ENCODE measurements at places on chromosomes 2 and 18.

- DNase-seq, result no peak
Measured at GRCh38 chr2:187890690-187891089, 336.5 kb upstream of the TFPI start.

- DNase-seq, result no peak
Measured at GRCh38 chr18:13369756-13370510, 151.4 kb downstream of the LDLRAD4 start.

DNA sequence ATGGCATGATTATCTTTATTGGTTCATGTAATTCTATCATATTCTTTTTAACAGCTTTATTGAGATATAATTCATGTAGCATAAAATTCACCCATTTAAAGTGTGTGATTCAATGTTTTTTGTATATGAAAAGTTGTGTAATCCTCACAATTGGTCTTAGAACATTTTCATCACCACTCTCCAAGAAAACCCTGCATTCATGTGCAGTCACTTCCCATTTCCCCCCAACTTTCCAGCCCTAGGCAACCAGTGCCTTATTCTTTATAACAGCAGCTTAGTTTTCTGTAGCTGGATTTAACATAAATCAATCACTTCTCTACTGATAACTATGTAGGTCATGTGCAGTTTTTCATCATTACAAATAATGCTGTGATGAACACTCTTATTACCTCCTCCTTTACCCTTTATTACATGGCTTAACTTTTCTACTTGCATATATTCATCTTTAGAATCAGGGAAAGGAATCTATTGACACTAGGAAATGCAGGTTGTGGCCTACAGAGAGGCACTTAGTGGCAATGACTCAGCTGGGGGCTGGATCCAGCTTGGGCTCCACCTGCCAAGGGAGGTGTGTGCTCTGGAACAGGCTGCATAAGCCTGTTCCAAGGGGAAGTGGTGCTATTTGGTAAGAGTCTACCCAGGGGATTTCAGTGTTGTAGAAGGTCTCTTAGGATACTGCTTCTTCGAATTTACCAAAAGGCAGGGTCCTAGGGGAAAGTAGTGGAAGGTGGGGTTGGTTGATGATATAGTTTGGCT is 89.1 kb downstream of the ETAA1 start:
- no peak for DNase-seq

DNA sequence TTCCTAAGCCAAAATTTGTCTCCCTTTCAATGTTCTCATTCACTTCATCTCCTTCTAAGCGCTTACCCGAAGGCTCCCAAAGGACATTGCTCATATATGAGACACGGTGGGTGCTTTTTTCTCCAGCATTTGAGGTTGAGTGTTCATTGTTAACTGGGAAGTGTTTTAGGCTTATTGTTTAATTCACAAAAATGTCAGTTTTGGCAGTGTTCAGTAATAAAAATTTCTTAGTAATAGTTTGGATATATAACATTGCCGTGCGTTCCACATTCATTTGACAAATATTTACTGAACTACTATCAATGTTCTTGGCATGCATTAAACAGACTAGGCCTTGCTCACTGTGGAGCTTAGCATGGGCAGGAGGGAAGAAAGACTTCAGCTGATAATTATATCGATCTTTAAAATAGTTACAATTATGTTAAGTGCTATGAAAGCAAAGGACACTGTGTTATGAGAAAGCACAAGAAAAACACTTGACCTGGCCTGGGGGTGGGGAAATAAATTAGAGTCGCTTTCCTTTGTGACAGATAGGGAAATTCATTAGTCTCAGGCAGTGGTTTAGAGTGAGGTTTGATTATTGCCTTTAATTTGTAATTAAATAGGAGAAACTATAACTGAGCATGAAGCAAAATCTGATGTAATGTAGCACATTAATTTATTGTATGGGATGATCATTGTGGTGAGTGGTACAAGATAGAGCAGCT is 82.2 kb upstream of the DOCK10 start:
- DNase-seq, result no peak

DNA sequence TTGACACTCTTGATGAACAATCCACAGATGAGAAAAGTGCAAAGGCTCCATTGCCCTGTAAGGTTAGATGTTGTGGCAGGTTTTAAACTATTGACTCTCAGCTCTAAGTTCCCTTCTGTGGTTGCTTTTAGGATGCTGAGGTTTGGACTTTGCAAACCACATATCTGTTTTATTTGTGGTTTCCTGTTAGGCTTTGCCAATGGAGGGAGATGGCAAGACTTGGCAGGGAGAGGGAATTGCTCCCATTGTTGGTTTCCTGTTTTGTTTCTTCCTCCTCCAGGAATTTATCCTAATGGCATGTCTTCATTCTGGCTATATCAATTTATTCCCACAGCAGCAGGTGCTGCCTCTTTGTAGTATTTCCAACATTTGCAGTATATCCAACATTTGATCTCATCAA is 772.3 kb downstream of the LRRTM4 start:
- DNase-seq, result no peak

DNA sequence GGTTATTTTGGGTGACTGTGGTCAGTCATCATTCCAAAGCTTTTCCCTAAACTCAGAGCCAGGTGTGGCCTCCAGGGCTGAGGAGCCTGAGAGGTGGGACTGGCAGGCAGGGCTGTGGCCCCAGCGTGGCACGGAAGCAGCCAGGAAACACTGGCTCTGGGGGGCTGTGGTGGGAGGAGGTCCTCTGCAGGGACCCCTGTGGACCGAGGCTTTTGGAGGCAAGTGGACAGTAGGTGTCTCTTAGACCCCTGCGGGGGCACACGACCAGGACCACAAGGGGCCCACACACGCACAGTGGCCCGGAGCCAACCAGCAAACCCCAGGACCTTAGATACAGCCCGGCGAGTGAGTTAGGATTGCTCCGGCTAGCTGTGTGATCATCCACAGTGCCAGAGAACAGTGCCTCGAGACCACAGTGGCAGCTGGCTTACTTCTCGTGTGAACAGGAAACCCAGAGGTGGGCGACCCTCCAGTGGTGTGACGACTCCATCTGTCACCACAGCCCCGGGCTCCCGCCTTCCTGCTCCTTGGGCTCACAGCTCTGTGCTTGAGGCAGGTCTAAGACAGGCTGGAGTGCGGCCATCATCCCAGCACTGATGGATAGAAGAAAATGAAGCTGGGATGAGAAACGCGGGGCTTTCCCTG is 1.6 kb upstream of the RTP5 start:
- no peak for DNase-seq

GRCh38 chr2:151067658-151068369 is 193.8 kb downstream of the RBM43 start:
- DNase-seq, result no peak

GRCh38 chr2:151525821-151526373 is 116.2 kb downstream of the RIF1 start:
- DNase-seq, result no peak

GRCh38 chr2:187986390-187987105 is 305.1 kb upstream of the GULP1 start:
- no peak for DNase-seq

DNA sequence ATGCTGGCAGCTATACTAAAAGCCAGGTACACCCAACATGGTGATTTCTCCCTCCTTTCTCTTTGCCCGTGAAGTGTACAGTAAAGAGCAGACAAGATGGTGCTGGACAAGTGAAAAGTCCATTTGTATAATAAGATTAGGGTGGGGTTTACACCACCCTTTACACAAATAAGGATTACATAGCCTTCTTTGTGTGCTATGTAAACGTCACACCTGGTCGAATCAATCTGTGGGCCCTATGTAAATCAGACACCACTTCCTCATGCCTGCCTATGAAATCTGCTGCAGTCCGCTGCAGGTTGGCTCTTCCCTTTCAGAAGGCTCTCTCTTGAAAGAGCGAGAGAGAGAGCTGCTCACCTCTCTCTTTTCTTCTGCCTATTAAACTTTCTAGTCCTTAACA is 1054.3 kb upstream of the SLC39A10 start:
- DNase-seq, result no peak

DNA sequence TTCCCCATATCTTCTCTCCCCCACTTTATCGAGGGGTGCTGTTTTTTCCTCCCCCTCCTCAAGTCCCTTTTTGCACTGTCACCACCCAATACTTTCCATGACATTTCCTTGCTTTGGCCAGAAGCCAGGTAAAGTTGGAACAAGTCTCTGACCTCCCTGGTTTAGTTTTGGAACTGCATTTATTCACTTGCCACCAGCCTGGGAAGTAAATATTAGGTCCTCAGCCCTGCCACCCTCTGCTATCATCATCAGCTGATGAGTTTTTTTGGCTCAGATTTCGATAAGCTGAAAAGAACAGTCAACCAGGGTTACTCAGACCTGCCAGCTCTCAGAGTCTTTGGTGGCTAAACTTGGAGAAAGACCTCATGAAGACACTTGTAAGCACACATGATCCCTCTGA is 47.0 kb downstream of the DHRS9 start:
- DNase-seq, result no peak

DNA sequence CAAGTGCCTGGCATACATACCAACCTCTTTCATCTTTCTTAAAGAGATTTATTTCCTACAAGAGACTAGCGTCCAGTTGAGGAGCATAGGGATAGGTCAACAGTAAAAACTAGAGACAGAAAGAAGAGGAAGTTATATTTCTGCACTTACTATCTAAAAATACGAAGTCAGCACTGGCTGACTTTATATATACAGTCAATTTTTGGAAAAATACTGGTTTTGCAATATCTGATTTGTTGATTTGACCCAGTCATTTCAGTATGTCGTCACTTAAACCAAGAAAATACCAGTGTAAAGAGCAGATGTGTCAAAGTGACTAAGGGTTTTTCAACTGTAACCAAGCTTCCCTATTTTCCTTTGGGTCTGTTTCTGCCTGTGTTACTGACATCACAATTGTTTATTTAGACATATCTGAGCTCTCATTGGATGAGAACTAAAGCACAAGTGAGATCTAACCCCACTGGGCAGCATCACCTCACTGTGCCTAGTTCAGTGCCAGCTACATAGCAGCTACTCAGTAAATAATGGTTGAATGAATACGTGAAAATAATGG is 23.0 kb downstream of the CYTIP start:
- DNase-seq, result no peak

- no peak for DNase-seq
Measured at GRCh38 chr2:236671896-236672562, 102.4 kb downstream of the ACKR3 start.

DNA sequence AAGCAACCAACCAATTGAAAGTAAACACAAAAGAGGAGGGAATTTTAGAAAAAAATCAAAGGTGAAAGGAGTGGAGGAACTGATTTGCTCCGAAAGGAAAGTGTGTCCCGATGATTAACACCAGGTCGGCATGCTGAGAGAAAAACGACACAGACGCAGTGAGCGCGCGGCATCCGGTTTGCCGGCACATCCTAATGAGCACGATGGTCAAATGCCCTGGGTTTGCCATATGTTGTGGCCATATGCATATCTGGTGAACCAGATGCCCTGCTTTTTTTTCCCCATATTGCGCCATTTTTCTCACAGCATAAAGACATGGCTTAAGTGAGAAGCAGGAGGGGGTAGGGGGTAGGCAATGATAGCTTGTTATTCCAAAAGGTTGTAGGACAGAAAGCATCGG is 626.7 kb downstream of the BCL11A start:
- DNase-seq, result no peak

DNA sequence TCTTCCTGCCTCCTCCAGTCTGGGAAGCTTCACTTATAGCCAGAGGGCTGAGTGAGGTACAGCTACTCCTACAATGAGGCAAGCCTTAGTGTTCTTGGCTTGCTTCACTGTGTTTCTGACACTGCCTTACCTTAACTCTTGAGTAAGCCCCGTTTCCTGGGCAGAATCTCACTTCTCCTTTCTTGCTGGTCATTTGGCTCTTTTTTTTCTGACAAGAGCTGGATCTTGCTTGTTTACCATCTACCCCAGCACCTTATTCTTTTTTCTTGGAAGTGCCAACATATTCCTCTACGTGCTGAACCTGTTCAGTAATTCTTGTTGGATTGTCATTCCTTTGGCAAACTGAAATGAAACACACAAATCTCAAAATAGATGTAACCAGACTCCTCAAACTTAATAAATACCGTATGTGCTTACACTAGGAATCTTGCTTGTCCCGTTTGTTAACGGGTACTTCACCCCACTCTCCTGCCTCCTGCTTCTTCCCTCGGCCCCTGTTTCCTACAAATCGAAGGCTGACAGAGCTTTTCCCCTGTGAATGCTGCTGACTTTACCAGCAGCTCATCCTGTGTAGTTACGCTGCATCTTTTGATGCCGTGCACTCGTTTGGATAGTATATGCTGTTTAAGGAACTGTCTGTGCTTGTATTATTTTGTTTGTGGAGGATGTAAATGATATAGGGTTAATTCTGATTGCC is 132.2 kb downstream of the FMNL2 start:
- DNase-seq, result no peak

GRCh38 chr2:35714883-35715282 is 640.7 kb upstream of the CRIM1 start:
- DNase-seq, result peak; percentile 10

DNA sequence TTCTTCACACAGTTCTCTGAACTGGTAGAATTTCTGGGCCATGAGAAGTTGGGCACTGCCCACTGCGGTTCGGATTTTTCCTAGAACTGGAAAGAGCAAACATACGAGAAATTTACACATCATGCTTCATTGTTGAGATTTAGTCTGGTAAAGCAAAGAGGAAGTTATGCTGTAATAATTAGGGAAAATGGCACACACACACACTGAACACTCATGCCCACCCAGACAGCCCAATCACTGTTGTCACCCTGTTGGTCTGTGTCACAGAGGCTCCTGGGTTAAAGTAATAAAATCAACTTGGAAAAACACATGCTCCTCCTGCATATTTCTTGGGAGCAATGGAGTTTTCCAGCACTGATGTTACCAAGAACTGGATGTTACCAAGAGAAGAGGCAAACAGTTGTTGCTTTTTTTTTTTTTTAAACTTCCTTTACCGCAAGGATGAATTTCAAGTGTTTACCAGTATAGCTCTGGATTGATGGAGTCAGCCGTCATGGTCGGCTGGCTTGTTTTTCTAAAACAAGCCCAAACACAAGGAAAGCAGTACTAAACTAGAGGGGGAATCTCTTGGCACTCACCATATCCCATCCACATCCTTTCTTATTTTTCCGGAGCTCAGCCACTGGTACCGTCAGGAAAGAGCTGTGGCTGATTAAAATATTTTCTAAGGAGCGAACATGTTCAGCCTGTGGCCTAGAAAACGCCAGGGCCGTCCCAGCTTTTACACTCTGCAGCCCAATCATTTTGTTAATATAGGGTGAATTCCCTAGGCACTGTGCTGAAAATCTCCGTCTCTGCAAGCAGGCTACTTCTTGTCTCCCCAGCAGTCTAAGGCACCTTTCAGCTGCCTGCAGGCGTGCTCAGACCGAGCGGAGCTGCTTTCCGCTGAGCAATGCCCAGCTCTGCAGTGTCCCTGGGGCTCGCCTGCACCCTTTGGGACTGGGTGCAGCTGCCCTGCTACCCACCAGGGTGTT is 58.9 kb downstream of the TGIF1 start:
- DNase-seq, result no peak

- DNase-seq, result no peak
Measured at GRCh38 chr2:54614819-54615218, 108.6 kb upstream of the EML6 start.

DNA sequence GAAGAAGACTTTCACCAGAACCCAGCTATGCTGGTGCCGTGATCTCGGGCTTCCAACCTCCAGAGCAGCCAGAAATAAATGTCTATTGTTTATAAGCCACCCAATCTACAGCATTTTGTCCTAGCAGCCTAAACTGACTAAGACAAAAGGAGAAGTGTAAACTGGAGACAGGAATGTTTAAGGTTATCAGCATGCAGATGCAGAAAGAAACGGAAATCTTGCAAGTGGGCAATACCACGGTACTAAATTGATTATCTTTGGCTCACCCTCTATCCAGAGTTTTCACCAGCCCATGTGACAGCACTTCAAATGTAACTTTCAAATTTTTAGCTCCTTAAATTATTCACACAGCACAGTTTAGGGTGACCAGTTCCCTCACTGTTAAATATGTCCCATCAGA is 5.7 kb upstream of the CAPN14 start:
- no peak for DNase-seq

- DNase-seq, result peak; percentile 4
Measured at GRCh38 chr2:161237392-161238264, 70.6 kb upstream of the PSMD14 start.

Data from HTR-8/SVneo (cell line).